Stimulated activated CD4-positive, alpha-beta T cell treated with anti-CD3 and anti-CD28 coated beads, TNF-alpha, amount 100 ng/mL, for 1 hour (primary cell): ENCODE measurements at places on chromosomes 7 and 10.

- no peak for DNase-seq
Measured at GRCh38 chr10:33930079-33930478, 595.6 kb upstream of the NRP1 start.

DNA sequence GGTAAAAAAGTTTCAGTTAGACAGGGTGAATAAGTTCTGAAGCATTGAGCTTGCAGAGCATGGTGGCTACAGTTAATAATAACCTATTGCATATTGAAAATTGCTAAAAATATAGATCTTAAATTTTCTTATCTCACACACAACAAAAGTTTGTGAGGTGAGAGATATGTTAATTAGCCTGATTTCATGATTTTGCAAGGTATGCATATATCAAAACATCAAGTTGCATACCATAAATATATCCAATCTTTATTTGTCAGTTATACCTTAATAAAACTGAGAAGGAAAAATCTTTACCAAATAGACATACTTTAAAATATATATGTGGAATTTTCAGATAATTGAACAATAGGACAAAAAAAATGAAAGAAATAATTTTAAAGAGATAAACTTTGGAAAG, 16.6 kb downstream of the TAC1 start:
- no peak for DNase-seq

DNA sequence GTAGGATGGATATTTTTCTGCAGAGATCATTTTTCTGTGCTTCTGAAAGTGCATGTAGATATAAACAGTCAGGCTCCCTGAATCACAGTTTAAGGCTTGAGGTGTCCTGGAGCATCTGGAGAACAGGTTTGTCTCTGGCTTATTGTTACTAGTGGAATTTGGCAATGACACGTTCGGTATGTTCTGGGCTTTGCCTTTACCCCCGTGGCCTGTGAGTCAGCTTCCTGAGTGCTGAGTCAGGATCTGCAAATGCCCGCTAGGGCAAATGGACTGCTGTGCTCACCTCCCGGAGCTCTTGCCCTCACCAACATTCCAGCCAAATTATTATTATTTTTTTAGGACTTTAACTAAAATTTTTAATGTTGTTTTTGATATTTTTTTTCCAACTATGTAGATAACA, 192.5 kb upstream of the PRSS1 start:
- no peak for DNase-seq

- DNase-seq = no peak
Measured at GRCh38 chr7:155227004-155227787, 70.5 kb upstream of the INSIG1 start.
